ENCODE measurements at places on chromosomes 6 and 20.

DNA sequence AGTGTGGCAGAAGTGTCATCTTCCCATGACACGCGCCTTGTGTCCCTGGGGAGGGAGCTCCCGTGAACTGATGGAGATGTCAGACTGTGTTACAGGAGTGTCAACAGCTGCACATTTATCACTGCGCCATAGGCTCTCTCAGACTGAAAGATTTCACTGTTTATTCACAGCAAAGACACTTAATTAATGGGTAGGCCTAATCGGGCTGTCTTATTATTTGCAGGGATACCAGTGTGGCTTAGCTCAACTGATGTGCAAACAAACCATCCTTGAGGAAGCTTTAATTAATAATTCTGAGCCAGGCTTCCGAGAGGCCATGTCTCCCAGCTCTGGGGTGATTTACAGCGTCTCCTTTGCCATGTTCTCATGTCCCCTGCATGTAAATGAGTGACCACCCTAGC lies 771.0 kb downstream of the QKI start:
- no peak for DNase-seq

GRCh38 chr6:1587546-1587945 lies 22.2 kb upstream of the FOXC1 start:
- DNase-seq = no peak

DNA sequence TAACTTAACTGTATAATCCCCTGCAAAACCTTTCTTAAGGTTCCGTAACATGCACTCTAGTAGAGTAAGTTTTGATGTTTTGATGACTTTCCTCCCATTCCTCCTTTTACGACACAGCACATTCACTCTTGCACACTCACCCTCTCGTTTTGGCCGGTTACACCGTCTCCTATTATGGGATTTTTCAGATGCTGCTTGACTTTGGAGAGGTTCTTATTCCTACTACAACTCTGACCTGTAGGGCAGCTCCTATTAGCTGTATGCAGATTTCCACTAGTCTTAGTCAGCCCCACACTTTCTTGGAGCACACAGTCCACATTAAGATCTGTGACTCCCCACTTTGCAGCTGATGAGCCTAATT lies 223.7 kb upstream of the SYNCRIP start:
- DNase-seq = no peak

DNA sequence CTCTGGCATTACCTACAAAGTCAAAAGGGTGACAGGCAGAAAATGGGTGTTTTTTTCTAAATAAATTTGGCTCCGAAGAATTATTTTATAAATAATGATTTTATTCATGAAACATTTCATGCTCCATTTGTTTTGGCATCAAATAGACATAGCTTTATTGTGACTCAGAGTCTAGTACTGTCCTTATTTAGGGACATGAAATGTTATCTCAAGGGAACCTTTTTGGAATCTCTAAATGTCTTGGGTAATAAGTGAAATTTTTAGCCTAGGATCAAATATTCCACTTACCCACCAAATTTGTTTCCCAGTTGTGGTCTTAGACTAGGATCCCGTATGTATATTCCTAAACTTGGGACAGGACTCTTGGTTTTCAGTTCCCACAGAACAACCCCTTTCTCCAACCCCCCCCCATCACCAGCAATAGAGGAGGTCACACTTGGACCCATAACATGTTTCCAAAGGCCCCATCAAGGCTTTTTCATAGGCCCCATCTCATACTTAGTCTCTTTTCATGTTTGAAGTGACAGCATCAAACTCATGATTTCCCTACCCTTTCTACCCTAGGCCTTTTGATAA lies 81.8 kb downstream of the JAG1 start:
- DNase-seq = no peak

GRCh38 chr6:109448615-109449014 lies 7.0 kb downstream of the MICAL1 start:
- no peak for DNase-seq

- DNase-seq = no peak
Observed at GRCh38 chr20:25067102-25067987, 9.4 kb upstream of the ACSS1 start.

GRCh38 chr20:36666181-36666740 lies 20.3 kb upstream of the SLA2 start:
- DNase-seq = no peak

DNA sequence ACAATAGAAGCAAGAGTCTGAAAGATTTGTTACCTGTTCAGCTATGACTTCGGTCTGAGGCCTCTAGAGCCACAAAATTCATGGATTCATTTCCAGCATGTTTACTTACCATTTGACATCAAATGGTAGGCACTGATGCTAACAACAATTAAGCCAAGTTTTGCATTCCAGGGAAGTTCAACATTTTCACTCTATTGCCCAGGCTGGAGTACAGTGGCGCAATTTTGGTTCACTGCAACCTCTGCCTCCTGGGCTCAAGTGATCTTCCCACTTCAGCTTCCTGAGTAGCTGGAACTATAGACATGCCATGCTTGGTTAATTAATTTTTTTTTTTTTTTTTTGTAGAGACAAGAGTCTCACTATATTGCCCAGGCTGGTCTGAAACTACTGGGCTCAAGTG lies 114.1 kb upstream of the SGK1 start:
- no peak for DNase-seq
